ENCODE measurements at places on chromosomes 1 and 21. TPM values are rescaled to one million over a fixed set of nuclear protein-coding genes. Genes with fewer than 3 reads are reported as not detected.
A peak's percentile ranks its signal among the peaks of the same experiment; 100 is the strongest.

DNA sequence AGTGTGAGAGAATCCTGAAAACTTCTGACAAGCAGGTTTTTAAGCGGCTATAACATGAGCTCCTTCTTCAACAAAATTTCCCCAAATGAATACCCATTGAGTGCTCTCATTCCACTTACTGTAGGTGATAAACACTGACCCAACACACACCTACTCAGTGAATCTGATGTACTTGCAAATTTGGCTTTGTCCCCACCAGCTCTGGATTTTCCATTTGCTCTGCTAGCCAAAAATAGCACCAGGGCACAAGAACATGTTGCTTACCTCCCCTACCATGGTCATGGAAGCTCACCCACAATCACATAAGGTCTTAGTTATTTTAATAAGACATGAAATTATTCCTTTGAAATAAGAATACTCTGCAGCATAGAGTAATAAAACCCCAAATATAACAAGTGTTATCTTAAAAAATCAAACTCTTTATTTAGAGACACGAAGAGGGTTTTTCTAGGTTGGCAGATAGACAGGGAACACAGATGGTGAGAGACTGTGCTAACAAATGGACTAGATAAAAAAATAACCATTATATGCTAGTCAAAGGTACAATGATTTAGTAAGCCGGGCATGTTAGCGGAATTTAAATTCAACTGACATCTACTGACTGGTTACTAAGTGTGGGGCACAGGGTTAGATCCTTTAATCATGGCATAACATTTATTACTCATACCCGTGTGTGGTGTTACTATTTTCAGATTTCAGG is 291.9 kb downstream of the KCNH1 start:
- H3K4me3 ChIP-seq = no peak overlapping the region
- H3K27me3 ChIP-seq = no peaks in the 10 kb centered on the region
- no peak for DNase-seq
- no peak overlapping the region for H3K27ac ChIP-seq

DNA sequence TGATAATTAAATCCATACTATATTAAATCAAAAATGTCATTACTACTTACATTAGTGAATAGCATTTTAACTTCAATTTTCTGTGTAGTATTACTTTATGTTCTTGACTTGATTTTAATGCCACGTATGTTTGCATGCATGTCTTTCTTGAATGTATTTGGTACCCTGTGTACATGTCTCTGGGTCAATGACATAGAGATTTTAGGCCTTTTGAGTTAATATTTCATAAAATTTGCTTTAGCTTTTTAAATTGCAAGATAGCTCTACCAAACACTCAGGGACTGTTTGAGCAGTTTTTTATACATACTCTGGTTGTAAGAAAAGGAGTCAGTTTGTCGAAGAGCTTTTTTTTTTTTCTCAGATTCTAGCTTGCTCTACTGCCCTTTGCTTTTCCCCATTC is 1.5 kb downstream of the MLLT11 start:
- H3K27ac ChIP-seq = peak overlapping the region; percentile 82
- H3K4me1 ChIP-seq = peaks cover 8% of the 10 kb centered on the region
- no peaks in the 10 kb centered on the region for H3K36me3 ChIP-seq
- H3K27me3 ChIP-seq = no peaks in the 10 kb centered on the region
- peak overlapping the region; percentile 79 for H3K4me3 ChIP-seq

GRCh38 chr21:26572702-26573381 is at the start of gene CYYR1:
TSS of gene CYYR1 (minus strand) at chr21:26573286. CDS start at chr21:26572940, 346 bp downstream.
- peak within 1 kb of the TSS; percentile 71 for H3K4me3 ChIP-seq
- no peak within 1 kb of the TSS for H3K27ac ChIP-seq
- DNase-seq = peak; percentile 7

GRCh38 chr1:54421101-54421504 is 14.9 kb upstream of the SSBP3 start:
- H3K36me3 ChIP-seq = no peaks in the 10 kb centered on the region
- DNase-seq = no peak
- H3K27ac ChIP-seq = no peak overlapping the region

DNA sequence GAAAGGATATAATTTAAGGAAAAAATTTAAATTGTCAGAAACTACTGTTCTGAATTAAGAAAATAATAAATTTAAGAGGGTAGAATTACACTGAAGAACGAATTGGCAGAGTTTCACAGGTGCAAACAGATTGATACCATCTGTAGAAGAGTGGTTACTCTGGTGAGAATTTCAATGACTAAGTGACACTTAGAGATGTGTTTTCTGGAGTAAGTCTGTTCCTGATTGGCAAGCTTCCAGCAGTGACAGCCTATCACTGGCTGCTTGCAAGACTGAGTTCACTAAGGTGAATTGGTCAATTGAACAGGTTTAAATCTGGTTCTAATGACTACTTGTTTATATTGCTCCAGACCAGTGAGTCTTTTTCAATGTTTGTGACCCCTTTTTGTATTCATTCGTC is 838.2 kb upstream of the RGS18 start:
- no peak overlapping the region for H3K27ac ChIP-seq
- H3K4me3 ChIP-seq = no peak overlapping the region
- no peaks in the 10 kb centered on the region for H3K27me3 ChIP-seq

Gene WNT2B
- total RNA-seq = 1.2 TPM

- peak; percentile 71 for DNase-seq
- H3K27ac ChIP-seq = no peak overlapping the region
- H3K27me3 ChIP-seq = no peaks in the 10 kb centered on the region
- no peaks in the 10 kb centered on the region for H3K36me3 ChIP-seq
- H3K4me3 ChIP-seq = no peak overlapping the region
Observed at GRCh38 chr1:41810446-41810845, 108.3 kb downstream of the HIVEP3 start.

Gene DNAJC28
- 1.8 TPM for total RNA-seq

DNA sequence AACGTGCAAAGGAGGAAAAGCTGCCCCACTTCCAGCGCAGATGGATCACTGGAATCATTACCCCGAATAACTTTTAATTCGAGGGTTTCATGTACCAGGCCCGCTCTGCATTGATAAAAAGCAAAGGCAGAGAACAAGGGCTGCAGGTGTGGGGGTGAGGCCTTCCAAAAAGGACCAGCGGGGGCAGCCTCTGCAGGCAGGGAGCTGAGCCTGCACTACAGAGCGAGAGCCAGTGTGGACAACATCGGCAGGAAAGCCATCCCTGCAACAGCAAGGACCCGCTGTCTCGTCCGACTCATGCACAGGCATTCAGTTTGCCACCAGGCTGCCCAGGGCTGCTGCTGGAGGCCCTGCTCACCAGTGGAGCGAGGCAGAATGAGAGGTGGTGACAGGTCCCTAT is 27.1 kb upstream of the AJAP1 start:
- H3K36me3 ChIP-seq = no peaks in the 10 kb centered on the region
- no peaks in the 10 kb centered on the region for H3K27me3 ChIP-seq
- no peak overlapping the region for H3K4me3 ChIP-seq

Gene TENT5C
- 0.32 TPM for total RNA-seq

DNA sequence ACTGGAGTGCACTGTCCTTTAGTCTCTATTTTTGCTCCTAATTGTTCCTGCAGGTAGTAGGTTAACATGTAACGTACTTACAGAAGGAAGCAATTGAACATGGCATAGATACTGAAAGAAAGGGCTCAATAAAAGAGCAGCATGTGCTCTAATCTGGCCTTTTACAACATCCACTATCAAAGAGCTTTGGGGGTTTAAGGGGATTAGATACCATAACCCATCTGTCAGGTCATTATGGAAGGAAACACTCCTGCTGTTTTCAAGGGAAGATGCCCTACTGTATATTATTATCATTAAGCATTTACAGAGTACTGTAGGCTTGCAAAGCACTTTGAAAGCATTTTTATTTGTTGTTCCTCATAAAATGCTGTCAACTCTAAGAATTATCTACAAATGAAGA is 152.8 kb downstream of the TTLL7 start:
- H3K36me3 ChIP-seq = no peaks in the 10 kb centered on the region
- H3K27me3 ChIP-seq = peaks cover 4% of the 10 kb centered on the region
- peaks cover 6% of the 10 kb centered on the region for H3K4me1 ChIP-seq
- H3K27ac ChIP-seq = no peak overlapping the region

Gene CELA2B
- not detected for total RNA-seq

- no peaks in the 10 kb centered on the region for H3K36me3 ChIP-seq
- DNase-seq = no peak
- H3K27me3 ChIP-seq = no peaks in the 10 kb centered on the region
- H3K27ac ChIP-seq = no peak overlapping the region
- no peaks in the 10 kb centered on the region for H3K4me1 ChIP-seq
Observed at GRCh38 chr1:205593967-205594366, 37.8 kb downstream of the ELK4 start.

DNA sequence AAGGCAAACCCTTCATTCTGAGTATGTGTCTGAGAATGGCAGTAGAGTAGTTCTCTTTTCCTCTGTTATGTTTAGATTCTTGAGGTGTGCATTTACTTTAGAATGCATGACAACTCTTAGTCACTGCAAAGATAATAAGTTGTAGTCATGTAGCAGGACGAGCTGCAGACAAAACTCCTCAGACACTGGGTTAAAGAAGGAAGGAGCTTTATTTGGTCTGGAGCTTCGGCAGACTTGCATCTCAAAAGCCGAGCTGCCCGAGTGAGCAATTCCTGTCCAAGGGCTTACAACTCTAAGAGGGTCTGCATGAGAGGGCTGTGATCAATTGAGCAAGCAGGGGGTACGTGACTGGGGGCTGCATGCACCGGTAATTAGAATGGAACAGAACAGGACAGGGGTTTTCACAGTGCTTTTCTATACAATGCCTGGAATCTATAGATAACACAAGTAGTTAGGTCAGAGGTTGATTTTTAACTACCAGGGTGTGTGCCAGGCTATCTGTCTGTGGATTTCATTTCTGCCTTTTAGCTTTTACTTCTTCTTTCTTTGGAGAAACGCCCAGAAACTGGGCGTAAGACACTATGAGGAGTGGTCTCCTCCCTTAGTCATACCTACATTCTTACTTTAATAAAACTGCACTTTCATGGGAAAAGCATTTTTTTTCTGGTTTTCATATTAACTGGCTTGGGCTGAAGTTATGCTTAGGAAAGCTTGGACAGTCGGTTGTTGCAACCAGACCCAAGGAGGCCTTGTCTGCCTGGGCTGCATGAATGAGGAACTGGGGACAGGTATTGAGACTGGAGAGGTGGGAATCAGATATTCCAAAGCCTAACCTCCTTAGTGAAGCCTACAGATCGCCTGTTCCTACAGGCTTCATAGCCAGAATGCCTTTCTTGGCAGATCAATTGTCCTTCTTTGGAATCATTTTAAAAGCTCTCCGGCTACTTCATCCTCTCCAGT is 115.1 kb downstream of the RHOU start:
- H3K36me3 ChIP-seq = no peaks in the 10 kb centered on the region
- no peak for DNase-seq
- no peaks in the 10 kb centered on the region for H3K27me3 ChIP-seq
- no peak overlapping the region for H3K4me3 ChIP-seq
- peaks cover 11% of the 10 kb centered on the region for H3K4me1 ChIP-seq
- no peak overlapping the region for H3K27ac ChIP-seq

DNA sequence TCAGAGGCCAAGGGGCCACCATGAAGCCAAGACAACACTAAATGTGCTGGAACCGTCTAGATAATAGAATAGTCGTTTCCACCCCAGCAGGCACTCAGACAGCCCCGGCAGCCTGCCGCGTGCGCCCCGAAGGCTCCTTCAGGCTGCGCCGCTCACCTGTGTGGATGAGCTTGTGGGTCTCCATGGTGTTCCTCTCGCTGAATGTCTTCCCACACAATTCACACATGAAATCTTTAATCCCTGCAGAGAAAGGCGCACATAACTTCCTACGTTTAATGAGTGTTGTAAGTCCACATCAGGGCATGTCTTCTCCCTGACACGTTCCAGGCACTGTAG is 43.7 kb upstream of the RIPK4 start:
- H3K27me3 ChIP-seq = no peaks in the 10 kb centered on the region
- H3K36me3 ChIP-seq = no peaks in the 10 kb centered on the region
- H3K4me3 ChIP-seq = no peak overlapping the region
- no peaks in the 10 kb centered on the region for H3K4me1 ChIP-seq

GRCh38 chr1:52235646-52236045 is 93.8 kb downstream of the ZFYVE9 start:
- no peaks in the 10 kb centered on the region for H3K36me3 ChIP-seq
- H3K4me1 ChIP-seq = no peaks in the 10 kb centered on the region
- no peak overlapping the region for H3K27ac ChIP-seq
- no peak overlapping the region for H3K4me3 ChIP-seq

- no peak overlapping the region for H3K4me3 ChIP-seq
- H3K27ac ChIP-seq = no peak overlapping the region
- H3K27me3 ChIP-seq = no peaks in the 10 kb centered on the region
- no peaks in the 10 kb centered on the region for H3K36me3 ChIP-seq
- H3K4me1 ChIP-seq = no peaks in the 10 kb centered on the region
- no peak for DNase-seq
Observed at GRCh38 chr1:172746091-172746949, 87.4 kb downstream of the FASLG start.

Gene KIAA0040
- 1.6 TPM for total RNA-seq

GRCh38 chr1:59391212-59392179 is 94.6 kb downstream of the FGGY start:
- no peak for DNase-seq
- H3K36me3 ChIP-seq = no peaks in the 10 kb centered on the region
- H3K4me3 ChIP-seq = no peak overlapping the region
- H3K27ac ChIP-seq = peak overlapping the region; percentile 96
- no peaks in the 10 kb centered on the region for H3K27me3 ChIP-seq

Gene CHRM3
- total RNA-seq = 0.28 TPM

DNA sequence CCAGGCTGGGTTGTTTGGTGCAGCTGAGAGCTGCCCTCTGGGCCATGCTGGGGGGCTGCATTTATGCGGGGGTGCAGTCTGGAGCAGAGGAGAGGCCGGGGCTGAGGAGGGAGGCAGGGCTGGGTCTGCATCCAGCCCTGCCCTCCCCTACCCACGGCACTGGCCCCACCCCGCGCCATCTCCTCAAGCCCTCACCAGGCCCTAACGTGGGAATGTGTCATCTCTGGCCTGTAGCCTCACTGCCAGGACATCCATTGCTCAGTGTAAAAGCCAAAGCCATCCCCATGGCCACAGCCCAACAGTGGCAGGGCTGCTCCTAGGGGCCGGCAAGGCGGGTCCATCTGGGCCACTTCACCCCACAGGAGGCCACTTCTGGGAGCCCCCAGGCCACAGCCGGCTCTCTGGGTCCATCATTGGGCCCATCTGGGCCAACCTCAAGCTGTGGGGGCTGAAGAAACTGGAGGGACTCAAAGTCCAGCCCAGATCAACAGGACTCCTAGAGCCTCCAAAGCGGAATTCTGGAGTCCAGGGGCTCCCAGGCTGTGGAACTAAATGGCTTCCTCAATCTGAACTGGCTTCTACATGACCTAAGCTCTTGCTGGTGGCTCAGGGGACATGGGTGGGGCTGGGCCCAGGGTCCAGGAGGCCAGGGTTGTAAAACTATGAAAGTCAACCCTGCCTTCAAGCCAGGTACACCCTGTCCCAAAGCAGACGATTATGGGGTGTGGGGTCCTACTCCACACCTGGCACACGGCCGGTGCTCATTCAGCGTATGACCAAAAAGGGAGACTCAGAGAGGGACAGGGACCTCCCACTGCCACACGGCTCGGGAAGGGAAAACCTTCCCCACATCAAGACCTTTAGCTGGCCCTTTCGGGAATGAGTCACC is 32.6 kb downstream of the RUNX3 start:
- H3K27ac ChIP-seq = no peak overlapping the region
- no peaks in the 10 kb centered on the region for H3K36me3 ChIP-seq
- no peaks in the 10 kb centered on the region for H3K4me1 ChIP-seq
- H3K27me3 ChIP-seq = no peaks in the 10 kb centered on the region
- no peak overlapping the region for H3K4me3 ChIP-seq

Data from cardiac muscle cell (in vitro differentiated cells and primary cell).